Cerebellar nuclear complex (tissue), 1 donor: ENCODE measurements at places on chromosomes 1 and 21.

DNA sequence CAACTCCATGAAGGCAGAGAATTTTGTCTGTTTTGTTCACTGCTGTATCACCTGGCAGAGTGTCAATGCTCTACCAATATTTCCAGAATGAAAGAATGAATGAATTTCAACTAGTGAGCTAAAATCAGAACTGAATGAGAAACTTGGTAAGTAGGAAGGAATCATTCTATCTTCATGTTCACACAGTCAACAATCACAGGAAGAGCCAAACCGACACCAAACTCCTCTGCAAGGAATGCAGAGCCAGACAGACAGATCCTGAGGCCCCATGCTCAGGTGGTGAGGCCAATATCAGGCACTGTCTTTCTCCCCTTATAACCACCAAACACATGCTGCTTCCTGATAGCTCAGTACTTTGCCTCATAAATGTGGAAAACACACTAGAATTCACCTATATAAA is 139.1 kb downstream of the SLC45A1 start:
- DNase-seq: no peak

DNA sequence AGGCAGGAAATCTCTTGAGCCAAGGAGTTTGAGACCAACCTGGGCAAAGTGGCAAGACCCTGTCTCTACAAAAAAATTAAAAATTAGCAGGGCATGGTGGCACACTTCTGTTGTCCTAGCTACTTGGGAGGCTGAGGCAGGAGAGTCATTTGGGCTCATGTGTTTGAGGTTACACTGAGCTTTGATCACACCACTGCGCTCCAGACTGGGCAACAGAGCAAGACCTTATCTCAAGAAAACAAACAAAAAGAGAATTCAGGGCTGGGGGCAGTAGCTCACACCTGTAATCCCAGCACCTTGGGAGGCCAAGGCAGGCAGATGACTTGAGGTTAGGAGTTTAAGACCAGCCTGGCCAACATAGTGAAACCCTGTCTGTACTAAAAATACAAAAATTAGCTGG is 17.8 kb upstream of the SLC16A1 start:
- DNase-seq: no peak

- no peak for DNase-seq
Observed at GRCh38 chr1:220371324-220371723, 99.1 kb upstream of the RAB3GAP2 start.

GRCh38 chr1:116544588-116545358 is 26.1 kb downstream of the CD58 start:
- no peak for DNase-seq

DNA sequence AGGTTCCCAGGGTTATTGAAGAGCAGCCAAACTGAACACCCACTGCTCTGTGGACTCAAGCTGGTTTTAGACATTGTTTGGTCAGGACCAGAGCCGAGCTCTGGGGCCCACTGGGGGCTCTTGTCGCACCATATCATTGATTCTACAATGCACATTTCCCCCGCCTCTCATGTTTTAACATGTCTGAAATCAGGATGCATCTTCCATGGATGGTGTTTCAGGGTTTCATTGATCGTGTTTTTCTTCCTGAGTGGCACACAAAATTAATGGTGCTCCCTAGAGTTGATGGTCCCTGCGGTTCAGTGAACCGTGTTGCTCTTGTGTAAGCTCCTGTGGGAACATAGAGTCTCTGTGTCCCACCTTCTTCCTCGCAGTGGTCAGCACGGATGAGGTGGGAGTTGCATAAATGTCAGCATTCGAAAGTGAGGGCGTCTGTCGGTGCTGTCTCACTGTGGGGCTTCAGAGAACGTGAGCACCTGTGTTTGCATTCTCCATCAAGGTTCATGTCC is 38.3 kb downstream of the GALNT2 start:
- no peak for DNase-seq

DNA sequence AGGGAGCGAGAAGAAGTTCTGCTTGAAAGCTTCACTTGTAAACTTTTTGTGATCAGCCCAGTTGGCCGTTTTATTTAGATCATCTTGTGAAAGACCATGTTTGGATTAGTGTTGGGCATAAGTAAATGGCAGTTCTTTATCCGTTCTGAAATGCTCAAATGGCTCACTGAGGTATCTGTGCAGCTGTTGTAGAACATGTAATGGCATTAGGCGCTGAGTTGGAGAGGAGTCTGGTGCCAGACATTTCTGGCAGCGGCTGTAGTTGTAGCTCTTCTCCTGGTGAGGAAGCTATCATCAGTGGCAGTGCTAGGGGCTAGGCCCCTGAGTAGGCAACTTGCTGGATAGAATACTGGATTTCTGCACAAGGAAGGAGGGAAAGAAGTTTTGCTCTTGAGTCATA is 321.6 kb downstream of the LMO4 start:
- DNase-seq: no peak

- no peak for DNase-seq
Observed at GRCh38 chr1:66276218-66276617, 257.7 kb upstream of the SGIP1 start.

- DNase-seq: no peak
Observed at GRCh38 chr21:46226920-46227599, 1.5 kb downstream of the LSS start.

- no peak for DNase-seq
Observed at GRCh38 chr1:43334453-43335205, 3.0 kb upstream of the MPL start.

GRCh38 chr1:202259705-202260104 is 66.1 kb downstream of the LGR6 start:
- DNase-seq: no peak

DNA sequence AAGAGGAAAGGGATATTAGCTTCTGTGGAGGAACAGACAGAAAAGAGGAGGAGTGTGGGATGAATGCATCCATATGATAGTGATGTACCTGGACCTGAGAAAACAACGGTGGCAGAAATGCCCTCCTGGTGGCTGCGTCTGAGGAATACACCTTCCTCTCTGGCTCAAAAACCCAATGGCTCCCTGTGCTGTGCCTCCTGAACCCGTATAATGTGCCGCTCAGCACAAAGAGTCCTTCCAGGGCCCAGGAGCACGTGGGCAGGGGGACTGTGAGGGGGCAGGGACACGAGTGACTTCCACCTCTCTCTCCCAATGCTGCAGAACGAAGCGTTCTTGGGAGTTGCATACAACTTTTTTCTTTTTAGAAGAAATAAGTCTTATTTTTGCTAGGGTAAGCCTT is 31.2 kb downstream of the IRF2BP2 start:
- DNase-seq: no peak

DNA sequence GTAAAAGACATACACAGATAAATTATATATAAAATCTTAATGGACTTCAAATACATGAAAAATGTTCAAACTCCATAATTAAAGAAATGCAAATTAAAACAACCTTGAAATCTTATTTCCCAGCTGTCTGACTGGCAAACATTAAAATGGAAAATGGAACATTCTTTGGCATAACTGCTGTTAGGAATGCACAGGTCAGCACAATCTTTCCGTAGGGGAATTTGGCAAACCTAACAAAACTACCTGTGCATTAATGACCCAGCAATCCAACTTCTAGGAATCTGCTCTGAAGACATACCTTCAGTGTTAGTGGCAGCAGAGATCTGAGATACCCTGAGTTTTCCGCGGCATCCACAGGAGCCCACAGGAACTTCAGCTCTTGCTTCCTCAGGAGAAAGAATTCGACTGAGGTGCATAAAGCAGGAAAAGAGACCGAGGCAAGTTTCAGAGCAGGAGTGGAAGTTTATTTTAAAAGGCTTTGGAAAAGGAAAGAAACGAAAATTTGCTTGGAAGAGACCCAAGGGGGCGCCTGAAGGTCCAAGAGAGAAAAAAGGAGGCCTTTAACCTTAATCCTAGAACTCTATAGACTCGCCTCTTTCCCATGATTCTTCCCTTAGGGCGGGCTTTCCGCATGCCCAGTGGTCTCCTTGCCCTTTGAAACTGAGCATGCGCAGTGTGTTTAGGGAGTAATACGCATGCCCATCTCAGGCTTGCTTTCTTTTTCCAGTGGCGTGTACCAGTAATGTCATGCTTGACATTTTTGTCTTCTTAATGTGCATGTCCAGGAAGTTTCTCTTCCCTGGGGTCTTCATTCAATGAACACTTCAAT is 24.8 kb downstream of the LYPD8 start:
- no peak for DNase-seq

DNA sequence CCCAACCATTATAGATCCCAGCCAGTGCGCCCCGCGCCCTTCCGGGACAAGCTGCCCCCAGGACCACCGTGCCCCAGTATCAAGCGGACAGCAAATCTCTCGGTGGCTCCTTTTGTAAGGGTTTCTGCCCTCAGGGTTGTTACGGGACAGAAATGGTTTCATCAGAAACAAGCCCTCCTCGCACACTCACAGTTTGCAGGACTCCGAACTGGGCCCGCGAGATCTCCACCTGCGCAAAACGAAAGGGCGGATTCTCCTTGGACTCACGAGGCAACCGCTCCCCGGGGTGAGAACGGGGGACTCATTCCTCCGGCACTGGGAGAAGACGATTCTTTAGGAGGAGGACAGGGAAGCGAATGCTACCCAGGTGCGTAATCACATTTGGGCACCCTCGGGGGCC is 51.1 kb upstream of the H6PD start:
- DNase-seq: no peak

DNA sequence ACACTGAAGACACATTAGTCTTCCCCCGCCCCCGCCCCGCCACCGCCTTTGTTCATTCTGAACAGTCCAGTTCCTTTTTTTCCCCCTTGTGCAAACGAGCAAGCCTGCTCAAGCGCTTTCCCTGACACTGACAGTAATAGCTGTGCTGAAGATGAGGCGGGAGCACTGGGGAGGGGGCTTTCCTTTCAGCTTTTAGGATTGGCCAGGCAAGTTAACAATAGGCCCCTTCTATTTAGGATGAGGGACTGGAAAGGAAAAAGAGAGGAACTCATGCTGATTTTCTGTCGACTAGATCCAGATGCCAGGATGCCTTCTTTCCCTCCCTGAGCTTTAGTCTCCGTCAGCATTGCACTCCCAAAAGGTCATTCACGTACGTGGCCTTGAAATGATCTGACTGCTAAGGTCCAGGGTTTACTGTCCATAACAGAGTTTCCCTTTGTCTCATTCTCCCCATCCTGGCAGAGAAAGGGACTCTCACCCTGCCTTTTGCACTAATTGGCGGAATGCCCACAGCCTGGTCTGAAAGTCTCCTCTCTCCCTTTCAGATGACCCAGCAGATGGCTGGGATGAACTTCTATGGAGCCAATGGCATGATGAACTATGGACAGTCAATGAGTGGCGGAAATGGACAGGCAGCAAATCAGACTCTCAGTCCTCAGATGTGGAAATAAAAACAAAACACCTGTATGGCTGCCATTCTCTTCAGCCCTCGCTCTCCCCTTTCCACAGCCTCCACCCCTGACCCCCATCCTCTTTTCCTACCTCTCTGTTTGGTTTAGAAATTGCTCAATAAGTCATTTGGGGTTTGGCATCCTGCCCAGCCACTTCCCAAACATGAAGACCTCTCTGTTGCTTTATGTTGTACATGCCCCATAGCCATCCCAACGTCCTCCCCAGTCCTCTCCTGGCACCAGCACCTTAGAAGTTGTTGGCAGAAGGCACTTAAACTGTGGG is 28.6 kb upstream of the ZFP69B start:
- DNase-seq: no peak

DNA sequence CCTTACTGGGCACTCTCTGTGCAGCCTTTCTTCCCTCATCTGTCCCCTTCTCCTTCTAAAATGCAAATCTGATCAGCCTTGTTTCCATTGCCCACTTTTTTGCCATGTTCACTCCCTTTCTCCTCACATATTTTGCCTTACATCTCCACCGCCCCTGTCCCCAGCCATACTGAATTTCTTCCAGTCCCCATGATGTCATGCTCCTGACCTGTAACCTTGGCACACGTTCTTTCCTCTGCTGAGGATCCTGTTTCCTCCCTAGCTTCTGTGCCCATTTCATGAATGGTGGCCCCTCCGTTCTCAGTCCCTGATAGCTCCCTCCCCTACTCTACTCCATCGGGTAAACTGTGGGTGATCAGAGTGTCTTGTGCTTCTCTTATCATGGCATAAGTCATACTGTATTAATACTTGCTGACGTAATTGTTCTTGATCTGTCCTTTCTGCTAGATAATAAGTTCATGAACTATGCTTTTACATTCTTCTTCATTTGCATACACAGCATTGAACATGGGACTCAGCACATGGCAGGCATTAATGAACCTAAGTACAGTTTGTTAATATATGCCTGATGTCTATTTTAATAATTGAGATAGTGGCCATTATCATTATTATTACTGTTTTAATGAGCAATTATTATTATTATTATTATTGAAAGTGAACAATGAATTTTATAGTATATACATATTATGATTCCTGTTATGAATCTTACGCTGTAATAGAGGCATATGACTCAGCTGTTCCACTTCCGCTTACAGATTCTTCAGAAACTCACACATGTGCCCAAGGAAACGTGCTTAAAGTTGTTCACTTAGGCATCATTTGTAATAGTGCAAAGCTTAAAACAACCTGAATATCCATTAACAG is 28.5 kb downstream of the MAP3K21 start:
- DNase-seq: no peak
